ENCODE measurements at places on chromosomes 5 and 9. TPM values are rescaled to one million over a fixed set of nuclear protein-coding genes. Genes with fewer than 3 reads are reported as not detected.

- no peak for DNase-seq
These were observed 27.9 kb upstream of the PCAT7 start for GRCh38 chr9:94526951-94527350.

DNA sequence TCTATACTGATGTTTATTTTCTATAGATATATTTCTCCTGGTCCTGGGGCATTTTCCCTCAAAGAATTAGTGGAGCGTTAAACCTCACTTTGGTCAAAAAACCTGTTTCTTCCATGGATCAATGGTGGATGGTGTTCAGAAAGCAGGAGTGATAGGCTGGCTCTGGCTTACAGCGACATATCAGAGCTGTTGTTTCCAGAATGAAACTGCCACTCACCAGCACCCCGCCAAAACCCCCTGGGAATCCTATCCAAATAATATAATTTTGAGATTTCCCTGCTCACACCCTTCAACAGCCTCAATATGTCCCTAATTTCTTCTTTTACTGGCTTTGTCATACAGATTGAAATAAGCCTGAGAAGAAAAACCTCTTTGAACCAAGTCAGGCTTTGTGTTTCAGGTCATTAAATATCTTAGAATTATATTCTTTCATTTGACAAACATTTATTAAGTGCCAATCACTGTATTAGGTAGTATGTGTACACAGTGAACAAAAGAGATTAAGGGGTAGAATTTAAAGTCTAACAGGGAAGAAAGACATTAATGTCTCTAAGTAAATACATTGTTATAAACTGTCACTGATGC lies 144.5 kb upstream of the GPR151 start:
- DNase-seq = no peak

DNA sequence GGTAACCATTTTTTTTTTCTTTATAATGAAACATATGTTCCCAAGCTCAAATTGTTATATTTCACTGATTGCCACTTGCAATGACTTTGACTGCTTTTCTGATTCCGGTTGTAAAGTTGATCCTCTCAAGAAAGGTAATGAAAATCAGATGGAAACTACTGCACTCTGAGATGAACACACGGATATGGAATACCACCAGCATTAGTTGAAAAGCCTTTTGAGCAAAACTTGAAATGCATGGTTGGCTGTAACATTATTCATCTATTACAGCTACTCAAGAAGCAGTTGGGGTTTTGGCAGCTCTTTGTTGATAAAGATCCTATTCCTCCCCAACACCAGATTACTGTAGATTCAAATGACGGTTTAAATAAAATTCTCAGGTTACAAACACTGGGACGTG lies 591.6 kb upstream of the DMAC1 start:
- no peak for DNase-seq

DNA sequence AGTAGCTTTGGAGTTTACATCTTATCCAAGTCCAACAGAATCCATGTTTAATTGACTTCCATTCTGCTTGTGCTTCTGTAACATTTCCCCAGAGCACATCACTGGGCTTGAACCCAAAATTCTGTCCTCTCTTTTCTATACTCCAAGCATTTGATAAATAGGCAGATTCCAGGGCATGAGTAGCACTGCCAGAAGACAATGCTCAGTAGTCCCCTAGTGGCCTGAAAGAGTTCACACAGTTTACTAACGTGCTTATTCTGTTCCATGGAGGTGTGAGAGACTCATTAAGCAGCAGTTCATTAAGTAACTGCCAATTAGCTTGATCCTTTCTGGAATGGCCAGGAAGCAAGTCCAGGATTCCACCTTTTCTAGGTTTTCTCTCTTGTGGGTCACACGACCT lies 9.4 kb upstream of the GABRA6 start:
- no peak for DNase-seq

Gene ACTBL2
- total RNA-seq = not detected

DNA sequence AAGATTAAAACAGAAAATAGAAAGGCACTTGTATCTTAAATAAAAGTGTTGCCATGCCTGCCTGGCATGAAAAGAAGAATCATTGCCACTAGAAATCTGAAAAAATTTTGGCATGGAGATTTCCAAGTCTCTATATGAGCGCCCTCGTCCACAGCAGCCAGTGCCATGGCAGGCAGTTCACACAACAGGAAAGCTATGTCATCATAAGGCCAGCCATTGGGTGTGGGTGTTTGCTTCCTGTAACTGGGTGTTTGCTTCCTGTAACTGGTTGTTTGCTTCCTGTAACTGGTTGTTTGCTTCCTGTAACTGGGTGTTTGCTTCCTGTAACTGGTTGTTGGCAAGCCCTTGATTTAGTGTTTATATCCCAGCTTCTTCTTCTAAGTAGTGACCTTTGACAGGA lies 446.7 kb downstream of the IRX1 start:
- no peak for DNase-seq

GRCh38 chr5:65846101-65846500 lies 80.3 kb upstream of the ERBIN start:
- no peak for DNase-seq

- no peak for DNase-seq
These were observed 2.8 kb upstream of the HSDL2 start for GRCh38 chr9:112377087-112377486.

DNA sequence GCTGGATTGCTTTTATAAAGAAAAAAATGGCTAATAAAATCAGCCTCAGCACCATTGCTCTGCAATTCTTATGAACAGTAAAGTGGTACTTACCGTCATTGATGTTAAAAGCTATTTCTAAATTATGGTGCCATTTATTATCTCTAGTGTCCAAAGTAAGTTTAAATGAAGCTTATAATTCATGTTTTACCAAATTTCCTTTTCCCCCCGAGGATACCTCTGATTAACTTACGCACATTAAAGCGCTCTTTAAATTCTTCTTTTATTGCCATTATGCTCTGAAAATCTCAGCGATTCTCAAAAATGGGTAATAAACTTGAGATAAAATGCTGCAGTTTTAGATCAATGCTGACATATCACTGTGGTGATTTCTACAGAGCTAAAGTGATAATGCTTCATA lies 13.5 kb downstream of the TLX3 start:
- DNase-seq = no peak

Gene GABRA6
- total RNA-seq = not detected

DNA sequence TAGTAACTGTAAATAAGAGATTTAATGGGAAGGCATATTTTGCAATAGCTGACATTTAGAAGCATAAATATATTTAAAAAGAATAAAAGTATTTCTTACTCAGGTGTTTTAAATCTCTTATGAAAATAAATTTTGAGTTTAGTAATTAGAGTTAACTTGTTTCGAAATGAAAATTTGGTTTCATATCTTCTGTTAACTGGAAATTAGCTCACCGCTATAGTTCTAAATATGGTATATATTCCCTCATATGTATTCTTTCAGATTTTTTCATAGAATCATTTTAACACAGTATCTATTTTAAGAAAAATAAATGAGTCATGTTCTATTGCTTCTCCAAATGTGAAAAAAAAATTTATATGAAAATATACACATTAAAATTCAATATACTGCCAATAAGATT lies 434.1 kb downstream of the DTWD2 start:
- no peak for DNase-seq

GRCh38 chr9:114150608-114151007 lies 4.7 kb upstream of the COL27A1 start:
- no peak for DNase-seq

Gene PCDHA4
- total RNA-seq = not detected

- DNase-seq = no peak
These were observed 28.8 kb upstream of the TNFAIP8 start for GRCh38 chr5:119327018-119327417.

- DNase-seq = no peak
These were observed 3.2 kb upstream of the HSD17B3 start for GRCh38 chr9:96305171-96305570.
